ENCODE measurements at places on chromosomes 1 and 21.

GRCh38 chr1:200558866-200559459 lies 61.6 kb downstream of the KIF14 start:
- no peak for DNase-seq

- no peak for DNase-seq
These were observed 104.9 kb downstream of the CDC7 start for GRCh38 chr1:91605566-91605965.

GRCh38 chr1:217977943-217978342 lies 307.1 kb upstream of the RRP15 start:
- DNase-seq = no peak

DNA sequence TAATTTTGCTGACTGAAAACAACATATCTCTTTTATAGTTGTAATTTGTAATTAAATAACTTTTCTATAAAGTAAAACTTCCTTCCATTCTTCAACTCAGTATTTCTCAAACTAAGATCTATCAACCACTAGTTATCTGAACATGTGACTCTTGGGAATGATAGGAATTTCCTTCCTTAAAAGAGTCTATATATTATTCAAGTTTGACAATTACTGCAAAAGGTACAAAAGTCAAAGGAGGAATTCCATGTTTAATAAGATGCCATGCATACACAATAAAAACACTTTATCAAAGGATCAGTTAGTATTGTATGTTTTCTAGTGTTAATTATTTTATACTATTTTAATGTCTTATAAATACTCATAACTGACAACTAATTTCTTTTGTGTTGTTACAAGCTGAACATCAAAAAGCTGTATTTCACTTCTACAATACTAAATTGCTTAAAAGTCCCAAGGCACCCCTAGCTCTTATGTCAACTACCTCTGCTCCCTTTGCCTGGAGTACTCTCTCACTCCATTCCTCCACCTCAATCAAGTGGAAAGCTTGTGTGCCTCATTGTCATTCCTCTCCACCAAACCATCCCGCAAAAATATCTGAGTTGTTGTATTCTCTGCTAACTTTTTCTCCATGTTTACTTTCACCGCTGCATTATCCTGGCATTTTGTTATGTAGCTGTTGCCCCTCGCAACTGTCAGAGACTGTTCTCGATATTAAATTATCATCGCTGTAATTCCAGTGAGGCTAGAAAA lies 67.9 kb downstream of the SLC44A5 start:
- no peak for DNase-seq

DNA sequence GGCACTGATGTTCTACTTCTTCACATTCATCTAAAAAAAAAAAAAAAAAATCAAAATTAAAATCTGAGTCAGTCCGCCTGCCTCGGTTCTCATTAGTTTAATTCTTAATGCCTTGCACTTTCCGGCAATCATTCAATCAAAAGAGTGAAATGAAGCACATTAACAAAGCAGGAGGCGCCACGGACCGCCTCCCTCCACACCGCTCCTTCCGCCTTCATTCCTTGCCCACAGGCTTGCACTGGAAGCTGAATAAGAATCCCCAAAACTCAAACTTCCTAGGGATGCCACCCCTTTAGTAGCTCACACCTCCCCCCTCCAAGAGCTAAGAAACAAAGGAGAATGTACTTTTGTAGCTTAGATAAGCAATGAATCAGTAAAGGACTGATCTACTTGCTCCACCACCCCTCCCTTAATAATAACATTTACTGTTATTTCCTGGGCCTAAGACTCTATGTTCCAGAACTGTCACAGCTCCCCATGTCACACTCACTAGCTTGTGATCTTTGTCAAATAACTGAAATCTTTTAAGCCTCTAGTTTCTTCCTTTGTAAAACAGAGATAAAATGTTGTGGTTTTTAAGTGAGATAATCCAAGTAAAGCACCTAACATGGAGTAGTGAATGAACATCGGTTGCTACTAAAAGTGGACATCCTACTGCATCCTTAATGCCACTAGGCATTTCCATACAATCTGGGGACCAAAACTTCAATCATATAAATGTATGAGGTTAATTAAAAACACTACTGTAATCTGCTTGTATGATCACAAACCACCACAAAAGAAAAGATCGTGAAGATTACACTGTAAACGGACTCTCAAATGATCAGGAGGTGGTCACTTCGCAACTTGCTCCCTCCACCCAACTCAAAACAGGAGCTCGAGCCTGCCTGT lies 27.4 kb downstream of the LGALS8 start:
- DNase-seq = no peak

- DNase-seq = no peak
These were observed 80.9 kb downstream of the TTC3 start for GRCh38 chr21:37153935-37154350.

DNA sequence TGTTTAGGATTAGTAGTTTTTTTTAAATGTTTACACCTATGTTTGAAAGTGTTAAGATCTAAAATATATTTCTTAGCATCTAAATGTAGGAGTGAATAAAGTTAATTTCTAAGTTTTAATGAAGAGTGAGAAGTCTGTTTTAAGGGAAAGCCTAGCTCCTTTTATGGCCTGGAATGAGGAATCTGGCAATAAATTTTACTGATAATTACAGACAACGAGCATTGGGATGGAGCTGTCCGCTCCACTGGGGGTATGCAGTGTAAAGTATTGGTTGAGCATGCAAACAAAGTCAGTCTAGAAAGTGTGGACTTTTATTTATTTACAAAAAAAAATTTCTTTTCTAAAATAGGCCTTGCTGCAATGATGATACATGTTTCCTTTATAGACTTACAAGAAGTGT lies 19.0 kb downstream of the CLIC6 start:
- no peak for DNase-seq

- DNase-seq = peak; percentile 71
These were observed 25.0 kb upstream of the LAPTM5 start for GRCh38 chr1:30782361-30783255.

- DNase-seq = no peak
These were observed 108.7 kb downstream of the LTN1 start for GRCh38 chr21:28883931-28884330.

- no peak for DNase-seq
These were observed 36.8 kb downstream of the CITED4 start for GRCh38 chr1:40825435-40825788.

DNA sequence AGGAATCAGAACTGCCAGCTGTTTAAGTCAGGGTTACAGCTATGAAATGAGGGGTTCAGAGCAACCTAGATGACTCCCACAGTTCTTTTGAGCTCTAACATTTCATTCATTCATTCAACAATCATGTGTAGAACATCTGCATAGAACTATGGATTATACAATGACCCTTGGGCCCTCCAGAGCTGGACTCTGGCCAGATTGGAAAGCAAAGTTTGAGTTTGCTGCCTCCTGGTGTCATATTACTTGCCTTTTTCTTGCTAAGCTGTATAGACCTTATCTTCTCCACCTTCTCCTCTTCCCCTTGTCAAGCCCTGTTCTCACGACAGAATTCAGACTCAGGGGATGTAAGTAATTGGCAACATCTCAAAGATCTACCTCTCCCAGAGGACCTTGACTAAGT lies 4.0 kb downstream of the CASQ2 start:
- DNase-seq = no peak

DNA sequence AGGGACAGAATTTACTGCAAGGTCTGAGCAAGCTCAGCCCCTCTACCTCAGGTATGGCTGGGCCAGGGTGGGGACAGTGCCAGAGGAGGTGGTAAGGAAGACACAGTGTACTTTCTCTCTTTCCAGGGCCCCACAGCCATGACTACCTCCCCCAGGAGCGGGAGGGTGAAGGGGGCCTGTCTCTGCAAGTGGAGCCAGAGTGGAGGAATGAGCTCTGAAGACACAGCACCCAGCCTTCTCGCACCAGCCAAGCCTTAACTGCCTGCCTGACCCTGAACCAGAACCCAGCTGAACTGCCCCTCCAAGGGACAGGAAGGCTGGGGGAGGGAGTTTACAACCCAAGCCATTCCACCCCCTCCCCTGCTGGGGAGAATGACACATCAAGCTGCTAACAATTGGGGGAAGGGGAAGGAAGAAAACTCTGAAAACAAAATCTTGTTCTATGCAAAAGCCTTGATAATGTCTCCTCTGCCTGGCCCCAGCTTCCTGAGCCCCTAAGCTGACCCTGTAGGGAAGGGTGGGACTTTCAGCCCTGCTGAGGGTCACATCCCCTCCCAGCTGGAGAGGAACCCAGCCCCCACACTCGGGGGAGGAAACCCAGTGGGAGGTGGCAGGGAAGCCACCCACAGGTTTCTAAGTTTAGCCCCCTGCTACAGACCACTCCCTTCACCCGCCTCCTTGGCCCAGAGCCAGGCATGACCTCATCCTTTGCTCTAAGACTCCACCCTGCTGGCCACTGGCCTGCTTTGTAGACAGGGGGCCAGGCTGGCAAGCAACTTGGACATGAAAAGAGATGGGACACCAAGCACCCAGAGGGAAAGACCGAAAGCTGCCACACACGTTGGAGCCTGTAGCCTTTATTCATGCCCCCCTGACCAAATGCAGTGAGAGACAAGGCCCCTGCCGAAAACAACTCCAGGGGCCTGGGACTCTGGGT lies 6.4 kb downstream of the RHOC start:
- peak; percentile 59 for DNase-seq

DNA sequence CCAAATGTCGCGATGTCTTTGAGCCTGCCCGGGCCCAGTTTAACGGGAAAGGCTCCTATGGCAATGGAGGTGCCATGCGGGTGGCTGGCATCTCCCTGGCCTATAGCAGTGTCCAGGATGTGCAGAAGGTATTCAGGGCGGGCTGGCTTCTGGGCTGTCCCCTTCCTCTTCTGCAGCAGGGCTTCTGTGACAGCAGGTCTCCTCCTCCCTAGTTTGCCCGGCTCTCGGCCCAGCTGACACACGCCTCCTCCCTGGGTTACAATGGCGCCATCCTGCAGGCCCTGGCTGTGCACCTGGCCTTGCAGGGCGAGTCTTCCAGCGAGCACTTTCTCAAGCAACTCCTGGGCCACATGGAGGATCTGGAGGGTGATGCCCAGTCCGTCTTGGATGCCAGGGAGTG lies 3.0 kb downstream of the ADPRS start:
- DNase-seq = no peak

- no peak for DNase-seq
These were observed 15.6 kb downstream of the IGFN1 start for GRCh38 chr1:201206176-201206575.

DNA sequence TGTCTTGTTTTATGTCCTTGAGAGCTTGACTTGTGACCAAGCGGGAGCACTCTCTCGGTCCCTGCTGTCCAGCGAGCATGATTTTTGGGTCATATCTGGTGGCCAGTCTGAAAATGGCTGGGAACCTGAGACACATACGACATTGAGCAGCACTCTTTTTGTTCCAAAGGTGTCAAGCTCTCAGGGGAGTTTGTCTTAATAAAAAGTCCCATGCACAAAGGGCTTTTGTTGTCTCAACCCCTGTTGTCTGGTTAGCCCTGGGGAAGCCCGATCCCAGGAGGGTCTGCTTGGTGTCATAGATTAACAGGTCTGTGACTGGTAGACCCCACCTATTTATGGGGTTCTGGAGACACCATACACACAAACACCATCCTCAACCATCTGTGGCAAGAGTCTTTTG lies 57.8 kb upstream of the KLHDC7A start:
- DNase-seq = no peak

GRCh38 chr1:110898734-110899457 lies 25.9 kb downstream of the CD53 start:
- no peak for DNase-seq

DNA sequence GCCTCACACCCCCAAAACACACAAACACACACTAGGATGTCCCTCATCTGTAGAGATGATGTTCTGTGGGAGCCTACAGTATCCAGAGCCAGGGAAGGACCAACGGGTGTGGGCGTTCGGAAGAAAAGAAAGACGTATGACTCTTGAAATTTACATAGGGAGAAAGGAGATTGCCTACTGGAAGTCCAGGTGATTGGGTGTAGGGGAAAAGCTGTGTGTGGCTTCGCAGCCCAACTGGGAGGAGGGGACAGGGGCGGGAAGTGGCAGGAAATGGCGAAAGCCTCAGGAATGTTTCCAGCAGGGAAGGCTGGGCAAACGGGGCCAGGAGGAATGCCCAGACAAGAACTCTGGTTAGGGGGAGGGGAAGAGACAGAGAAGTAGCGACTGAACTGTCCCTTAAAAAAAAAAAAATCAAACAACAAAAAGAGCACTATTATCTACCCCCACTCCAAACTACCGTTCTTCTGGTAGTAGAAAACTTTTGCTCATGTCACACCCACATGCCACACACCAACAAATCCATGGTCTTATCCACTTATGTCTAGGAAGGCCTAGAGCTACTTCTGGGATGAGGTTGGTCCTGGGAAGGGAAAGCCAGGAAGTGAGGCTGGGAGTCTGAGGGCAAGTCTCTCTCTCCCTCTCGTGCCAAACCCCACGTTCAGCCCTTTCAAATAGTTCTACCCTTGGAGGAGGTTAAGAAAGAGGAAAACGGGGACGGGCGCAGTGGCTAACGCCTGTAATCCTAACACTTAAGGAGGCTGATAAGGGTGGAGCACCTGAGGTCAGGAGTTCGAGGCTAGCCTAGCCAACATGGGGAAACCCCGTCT lies 1.8 kb upstream of the CKS1B start:
- no peak for DNase-seq

DNA sequence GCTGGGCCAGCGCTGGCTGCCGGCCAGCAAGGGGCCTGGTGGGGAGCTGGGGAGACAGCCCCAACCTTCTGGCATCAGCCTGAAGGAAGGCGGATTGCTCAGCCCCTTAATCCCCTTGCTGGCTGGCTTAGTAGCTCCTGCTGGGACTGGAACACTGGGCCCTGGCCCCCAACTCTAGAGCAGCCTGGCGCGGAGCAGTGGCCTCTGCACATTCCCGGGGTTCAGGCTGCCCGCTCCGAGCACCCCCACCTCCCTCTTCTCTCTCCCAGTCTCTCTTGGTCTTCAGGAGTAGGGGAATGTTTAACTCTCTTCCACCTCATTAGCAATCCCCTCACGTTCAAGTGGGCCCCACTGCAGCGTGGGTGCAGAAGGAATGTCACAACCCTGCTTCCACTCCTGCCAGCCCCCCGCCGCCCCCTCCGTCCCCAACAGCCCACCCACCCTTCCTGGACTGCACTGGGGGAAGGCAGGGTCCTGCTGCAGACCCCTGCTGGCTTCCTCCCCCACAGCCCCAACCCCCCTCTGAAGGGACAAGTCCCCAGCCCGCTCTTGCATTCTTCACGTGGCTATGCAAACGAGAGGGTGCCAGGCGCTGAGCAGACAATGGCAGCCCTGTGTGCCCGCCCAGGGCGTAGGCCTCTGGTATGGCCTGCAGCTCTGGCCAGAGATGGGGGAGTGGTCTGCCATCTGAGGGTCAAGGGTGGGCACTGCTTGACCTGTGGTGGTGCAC lies 980 bp upstream of the CLDN19 start:
- DNase-seq = no peak

DNA sequence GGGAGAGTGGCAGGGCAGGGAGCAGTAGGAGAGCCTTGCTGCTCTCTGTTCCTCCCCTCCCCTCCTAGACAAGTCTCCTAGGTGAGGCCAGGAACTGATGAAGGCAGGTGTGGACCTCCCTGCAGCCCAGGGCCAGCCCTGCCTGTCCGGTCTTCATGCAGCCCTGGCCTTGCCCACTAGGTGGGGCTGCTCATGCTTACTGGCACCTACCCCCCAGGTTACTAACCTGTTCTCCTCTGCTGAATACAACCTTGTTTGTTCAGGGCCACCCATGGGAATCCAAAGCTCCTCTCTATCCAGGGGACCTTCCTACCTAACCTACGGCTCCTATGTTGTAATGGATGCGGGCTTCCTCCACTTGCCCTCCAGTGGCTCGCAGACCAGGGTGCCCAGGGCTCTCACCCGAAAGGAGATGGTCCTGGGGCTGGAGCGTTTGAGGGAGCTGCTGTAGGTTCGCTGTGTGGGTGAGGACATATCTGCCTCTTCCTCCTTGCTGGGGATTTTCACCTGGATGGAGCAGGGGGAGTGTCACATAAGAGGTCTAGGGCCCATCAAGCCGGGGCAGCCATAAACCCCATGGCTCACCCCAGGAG lies 7.9 kb upstream of the TNNT2 start:
- DNase-seq = peak; percentile 43
